Activated CD4-positive, alpha-beta memory T cell treated with anti-CD3 and anti-CD28 coated beads, Interleukin-2, amount 10 ng/mL, durations not matched to agents 7 days and 5 days (primary cell): ENCODE measurements at places on chromosomes 2 and 18. TPM values are rescaled to one million over a fixed set of nuclear protein-coding genes. Genes with fewer than 3 reads are reported as not detected.

DNA sequence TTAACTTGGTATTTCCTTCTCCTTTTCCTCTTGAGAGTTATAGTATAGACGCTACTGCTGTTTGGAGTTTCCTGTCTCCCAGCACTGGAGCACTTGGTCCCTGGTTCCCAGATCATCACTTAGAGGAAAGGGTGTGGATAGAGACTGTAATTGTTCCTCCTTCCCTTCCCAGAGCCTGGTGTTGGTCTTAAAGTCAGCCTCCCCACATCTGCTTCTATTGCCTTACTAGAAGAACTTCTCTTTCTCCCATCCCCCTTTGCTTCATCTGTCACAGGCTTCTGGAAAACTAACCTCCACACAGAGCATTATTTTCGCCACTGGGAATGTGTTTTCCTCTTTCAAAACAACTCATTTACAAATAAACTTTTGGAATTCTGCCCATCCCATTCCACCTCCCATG, 131.0 kb downstream of the CCDC85A start:
- no peak for DNase-seq

DNA sequence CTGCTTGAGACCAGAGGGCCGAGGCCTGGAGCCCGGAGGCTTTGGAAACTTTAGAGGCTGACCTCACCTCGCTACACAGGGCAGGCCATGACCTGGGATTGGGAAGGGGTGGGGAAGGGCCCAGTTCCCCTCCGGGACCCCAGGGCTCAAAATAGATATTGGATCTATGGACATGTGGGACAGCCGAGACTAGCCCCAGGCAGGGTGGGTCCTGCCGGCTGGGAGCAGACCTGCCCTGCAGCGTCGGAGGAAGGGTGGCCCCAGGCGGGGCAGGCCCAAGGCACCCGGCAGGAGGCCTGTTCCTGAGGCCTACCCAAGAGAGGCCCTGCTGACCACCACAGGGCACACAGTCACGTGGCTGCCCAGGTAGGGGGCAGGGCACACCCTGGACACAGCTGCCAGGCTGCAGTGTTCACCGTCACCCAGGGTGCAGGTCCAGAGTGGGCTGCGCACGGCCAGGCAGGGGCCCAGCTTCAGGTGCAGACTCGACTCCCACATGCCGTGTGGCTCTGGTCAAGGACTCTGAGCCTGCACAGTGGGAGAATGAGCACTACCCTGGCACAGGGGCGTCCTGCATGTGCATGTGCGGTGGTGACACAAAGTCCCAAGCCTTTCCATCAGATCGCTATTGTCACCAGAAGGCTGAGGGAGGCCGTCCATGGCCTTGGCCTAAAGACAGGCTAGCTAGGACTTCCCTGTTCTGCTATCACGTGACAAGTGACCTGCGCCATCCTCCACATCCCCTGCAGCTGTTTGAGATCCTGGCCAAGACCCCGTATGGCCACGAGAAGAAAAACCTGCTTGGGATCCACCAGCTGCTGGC, 13.2 kb downstream of the ANO7 start:
- DNase-seq, result no peak

The TYW5 gene
- 9.9 TPM for total RNA-seq

DNA sequence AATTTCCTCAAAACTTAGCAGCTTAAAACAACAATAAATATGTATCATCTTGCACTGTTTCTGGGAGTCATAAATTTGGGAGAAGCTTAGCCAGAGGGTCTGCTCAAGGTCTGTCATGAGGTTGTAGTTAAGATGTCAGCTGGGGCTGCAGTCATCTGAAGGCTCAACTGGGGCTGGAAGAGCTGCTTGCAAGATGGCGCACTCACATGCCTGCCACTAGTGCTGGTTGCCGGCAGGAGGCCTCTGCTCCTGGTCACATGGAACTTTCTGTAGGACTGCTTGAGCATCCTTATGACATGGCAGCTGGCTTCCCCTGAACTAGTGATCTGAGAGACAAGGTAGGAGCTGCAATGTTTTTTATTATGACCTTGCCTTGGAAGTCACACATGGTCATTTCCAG, 215.5 kb upstream of the HAAO start:
- DNase-seq, result no peak

DNA sequence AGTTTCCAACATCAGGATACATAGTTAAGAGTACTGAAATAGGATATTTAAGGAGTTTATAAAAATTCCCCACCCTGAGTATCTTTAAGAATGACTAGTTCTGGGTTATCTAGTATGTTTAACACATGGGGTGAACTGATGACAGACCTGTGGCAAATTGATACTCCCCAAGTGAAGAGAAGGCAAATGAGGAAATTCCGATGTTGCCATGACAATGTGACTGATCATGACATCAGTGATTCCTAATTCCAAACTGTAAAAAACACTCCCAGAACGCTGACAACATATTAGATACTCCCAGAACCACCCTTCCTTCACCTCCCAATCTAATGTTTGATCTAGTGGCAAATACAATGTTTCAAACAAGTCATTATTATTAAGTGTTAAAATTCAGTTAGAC, 77.6 kb downstream of the RBMS1 start:
- no peak for DNase-seq

DNA sequence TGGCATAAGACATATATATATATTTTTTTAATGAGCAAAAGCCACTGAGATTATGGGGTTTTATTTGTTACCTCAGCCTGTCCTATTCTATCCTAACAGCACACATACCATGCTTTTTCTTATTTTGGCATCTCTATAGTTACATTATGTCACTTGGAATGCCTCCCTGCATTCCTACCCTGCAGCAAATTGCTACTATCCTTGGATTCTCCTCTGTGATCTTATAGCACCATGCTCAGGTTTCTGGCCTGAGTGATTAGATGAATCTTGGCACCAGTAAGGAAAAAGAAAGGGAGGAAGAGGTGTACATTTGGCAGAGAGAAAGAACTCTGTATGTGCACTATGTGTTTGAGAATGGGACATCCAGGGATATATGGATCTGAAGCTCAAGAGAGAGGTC, 86.3 kb upstream of the PELI1 start:
- no peak for DNase-seq

- no peak for DNase-seq
Measured at GRCh38 chr2:162067596-162067995, 6.4 kb downstream of the DPP4 start.

GRCh38 chr2:49248506-49248905, 94.2 kb upstream of the FSHR start:
- no peak for DNase-seq

- no peak for DNase-seq
Measured at GRCh38 chr18:40168026-40168425, 1787.0 kb upstream of the PIK3C3 start.

DNA sequence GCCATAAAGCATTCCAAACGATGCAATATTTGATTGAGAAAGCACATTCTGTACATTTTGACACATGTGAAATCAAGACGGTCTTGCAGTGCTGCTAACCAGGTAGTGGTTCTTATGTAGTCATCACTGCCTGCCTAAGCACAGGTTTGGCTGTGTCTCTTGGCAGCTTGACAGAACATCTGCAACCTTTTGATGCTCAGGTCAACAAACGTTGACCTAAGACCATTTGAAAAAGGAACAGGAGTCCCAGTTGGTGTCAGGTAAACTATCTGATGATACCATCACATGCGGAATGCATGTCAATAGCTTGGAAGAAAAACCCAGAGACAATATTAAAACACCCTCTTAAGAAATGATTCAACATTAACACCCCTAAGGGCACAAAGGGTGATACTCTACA, 80.7 kb downstream of the L3MBTL4 start:
- no peak for DNase-seq

DNA sequence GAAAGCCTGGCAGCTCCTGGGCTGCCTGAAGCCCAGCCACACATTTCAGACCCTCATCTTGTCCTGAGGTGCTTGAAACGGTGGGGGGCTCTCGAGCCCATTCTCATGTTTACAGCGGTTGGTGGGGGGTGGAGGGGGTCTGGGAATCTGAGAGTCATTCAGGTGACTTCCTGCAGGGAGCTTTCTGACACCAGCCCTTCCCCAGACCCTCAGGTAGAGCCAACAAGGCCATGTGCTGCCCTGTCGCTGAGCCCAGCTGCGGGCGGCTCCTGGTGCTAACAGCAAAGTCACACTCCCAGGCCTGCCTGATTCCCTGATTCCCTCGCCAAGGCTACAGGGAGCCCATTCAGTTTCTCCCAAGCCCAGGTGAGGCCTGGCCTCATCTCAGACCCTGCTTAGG, 324.9 kb upstream of the MEX3C start:
- no peak for DNase-seq

- no peak for DNase-seq
Measured at GRCh38 chr2:46964835-46965560, 49.4 kb upstream of the MCFD2 start.

DNA sequence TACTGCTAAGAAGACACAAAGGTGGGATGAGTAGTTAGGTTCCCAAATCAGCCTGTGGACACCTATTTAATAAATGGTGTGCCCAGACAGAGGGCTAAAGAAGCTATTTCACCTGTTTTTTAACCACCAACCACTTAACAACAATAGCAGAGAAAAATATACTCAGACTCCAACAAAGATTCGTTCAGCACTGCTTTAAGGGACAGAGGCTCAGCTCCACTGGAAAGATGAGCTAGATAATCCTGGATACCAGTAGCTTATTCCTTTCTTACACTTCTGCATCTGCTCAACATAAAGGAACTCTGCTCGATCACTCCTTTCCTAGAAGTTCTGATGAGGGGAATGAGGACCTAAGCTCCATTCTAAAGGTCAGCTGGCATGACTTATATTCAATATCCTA, 44.5 kb downstream of the PTCD3 start:
- no peak for DNase-seq

The SCRN3 gene
- total RNA-seq, result 15.3 TPM

DNA sequence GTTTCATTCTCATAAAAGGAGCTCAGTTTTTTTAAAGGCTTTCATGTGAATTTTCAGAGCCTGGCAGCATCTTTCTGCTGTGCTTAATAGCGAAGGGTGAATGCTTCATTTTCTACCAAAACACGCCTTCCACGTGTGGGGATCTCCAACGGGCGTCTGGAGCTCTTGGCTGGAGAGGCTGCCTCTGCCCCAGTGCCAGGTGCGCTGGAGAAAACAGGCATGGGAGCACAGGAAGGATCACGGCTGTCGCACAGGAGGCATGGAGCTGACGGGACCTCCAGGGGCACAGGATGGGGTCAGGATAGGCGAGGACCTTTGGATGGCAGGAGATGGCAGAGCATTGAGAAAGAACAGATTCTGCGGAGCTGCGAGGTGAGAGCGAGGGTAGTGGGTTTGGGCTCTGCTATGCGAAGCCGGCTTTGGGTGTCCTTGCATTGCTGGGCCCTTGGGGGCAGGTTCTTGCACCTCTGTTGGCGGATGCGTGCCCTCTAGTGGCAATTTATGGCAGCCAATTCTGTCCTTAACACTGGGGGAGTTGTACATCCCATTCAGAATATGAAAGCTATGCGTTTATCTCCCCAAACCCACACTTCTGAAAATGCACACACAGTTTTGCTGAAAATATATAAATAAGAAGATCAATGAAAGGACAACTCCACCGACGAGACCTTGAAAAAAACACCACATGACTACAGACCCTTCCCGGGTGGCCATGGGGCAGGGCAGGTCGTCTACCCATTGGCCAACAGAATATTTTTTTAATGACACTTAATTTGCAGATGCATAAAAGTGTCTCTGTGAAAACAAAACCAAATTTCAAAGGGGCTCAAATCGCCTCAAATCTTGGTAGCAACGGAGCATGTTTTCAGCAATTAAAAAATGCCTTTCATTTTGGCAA, 90.4 kb upstream of the SLC35G4 start:
- peak; percentile 48 for DNase-seq

The KCNG2 gene
- total RNA-seq, result not detected

GRCh38 chr2:9749546-9750223, 93.6 kb upstream of the TAF1B start:
- DNase-seq, result no peak

- no peak for DNase-seq
Measured at GRCh38 chr2:67559156-67559555, 162.0 kb downstream of the ETAA1 start.

The CNDP1 gene
- not detected for total RNA-seq

The SIX2 gene
- total RNA-seq, result not detected

DNA sequence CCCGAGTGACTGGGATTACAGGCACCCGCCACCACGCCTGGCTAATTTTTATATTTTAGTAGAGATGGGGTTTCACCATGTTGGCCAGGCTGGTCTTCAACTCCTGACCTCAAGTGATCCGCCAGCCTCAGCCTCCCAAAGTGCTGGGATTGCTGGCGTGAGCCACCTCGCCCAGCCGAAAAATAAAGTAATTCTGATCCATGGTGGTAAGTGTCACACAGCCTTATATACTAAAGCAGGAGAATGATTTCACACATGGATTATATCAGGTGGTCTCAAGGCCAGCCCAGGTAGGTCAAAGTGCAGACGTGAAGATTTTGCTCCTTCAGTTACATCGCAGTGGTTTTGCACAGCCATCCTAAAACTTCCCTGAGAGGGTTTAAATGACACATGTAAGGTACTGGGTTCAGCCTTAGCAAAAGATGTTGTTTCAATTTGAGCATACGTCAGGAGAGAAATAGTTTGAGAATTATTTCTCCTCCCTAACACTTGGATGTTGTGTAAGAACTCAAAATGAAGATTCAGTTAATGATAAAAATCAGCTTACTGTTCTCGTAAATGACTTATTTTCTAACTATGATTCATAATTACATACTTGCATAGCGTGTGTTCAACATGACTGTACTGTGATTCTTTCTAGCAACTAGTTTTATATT, 93.0 kb upstream of the SLC39A10 start:
- DNase-seq, result peak; percentile 47

GRCh38 chr18:28723506-28723905, 546.6 kb upstream of the CDH2 start:
- DNase-seq, result no peak

The MLPH gene
- not detected for total RNA-seq

DNA sequence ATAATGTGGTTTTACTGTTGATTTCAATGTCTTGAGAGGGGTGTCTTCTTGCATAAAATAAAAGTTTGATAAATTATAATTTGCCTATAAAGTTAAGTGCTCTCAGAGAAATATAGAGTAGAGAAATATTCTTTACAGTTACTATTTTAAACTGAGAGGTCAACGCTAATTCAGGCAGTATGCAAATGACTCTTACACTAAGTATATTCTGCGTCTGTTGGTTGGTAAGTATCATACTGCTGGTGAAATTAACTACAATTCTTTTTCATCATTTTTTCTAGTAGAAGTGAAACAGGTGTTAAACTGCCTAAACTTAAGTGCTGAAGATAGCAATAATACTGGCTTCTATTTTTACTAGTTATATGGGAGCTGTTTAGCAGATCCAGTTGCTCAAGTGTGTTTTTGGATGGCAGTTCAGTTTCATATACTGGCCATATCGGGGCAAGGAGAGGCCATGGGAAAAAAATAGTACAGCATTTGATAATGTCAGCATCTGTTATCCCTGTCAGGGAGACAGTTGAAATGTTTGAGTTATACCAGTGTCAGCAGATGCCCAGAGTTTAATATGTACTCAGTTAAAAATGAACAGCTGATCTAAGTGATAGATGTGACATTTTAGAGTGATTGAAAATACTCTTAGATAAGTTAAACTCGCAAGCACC, 86.2 kb downstream of the MIB1 start:
- DNase-seq, result no peak
